ENCODE measurements at places on chromosomes 6 and 20.

GRCh38 chr6:70666706-70667105 is 977 bp upstream of the SMAP1 start:
- DNase-seq, result no peak

- DNase-seq, result no peak
Measured at GRCh38 chr6:80531681-80532619, 425.5 kb downstream of the BCKDHB start.

DNA sequence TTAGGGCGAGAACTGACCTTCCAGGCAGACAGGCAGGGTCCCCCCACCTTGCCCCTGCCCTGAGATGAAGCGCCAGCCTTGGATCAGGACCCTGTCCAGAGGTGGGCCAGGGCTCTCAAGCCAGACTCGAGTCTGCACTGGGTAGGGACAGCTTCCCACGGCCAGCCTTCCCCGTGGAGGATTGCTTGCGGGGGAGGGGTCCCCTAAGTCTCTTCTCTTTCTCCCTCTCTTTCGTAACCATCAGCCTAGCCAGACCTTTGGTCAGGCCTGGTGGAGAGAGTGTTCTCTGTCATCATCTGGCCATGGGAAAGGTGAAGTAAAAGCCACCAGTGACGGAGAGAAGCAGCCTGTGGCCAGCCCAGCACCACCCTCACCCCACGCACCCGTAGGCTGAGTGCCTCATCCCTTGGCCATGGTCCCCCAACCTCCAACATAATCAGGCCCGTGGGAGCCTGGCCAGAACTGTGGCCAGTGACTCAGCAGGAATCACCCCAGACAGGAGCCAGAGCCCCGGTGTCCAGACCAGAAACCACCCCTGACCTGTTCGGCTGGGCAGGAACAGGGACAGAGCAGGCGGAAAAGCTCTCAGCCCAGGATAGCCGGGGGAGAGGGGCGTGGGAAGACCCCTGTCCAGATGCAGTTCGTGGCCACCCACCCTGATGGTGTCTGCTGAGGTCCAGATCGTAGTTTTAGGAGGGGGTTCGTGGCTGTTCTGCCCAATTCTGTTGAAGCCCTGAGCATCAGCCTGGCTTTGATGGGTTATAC is 47.1 kb downstream of the SNAI1 start:
- no peak for DNase-seq

DNA sequence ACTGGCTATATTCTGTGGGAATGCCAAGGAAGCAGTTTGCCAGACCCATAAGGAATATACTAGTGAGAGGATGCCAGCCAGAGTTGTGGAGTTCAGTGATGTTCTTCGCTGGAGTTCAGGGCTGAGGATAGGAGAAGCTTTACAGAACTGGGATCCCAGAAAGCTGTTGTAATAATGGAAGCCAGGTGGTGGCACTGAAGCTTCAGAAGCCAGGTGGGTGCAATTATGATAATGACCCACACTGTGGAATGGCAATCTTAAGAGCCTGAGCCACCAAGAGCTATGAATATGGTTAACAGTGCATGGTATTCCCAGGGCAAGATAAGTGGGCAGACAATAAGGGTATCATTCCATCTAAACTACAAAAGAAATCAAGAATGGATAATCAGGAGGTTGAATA is 25.1 kb upstream of the ENPP1 start:
- DNase-seq, result no peak

GRCh38 chr6:160431226-160431625 is 83.0 kb downstream of the SLC22A3 start:
- no peak for DNase-seq

DNA sequence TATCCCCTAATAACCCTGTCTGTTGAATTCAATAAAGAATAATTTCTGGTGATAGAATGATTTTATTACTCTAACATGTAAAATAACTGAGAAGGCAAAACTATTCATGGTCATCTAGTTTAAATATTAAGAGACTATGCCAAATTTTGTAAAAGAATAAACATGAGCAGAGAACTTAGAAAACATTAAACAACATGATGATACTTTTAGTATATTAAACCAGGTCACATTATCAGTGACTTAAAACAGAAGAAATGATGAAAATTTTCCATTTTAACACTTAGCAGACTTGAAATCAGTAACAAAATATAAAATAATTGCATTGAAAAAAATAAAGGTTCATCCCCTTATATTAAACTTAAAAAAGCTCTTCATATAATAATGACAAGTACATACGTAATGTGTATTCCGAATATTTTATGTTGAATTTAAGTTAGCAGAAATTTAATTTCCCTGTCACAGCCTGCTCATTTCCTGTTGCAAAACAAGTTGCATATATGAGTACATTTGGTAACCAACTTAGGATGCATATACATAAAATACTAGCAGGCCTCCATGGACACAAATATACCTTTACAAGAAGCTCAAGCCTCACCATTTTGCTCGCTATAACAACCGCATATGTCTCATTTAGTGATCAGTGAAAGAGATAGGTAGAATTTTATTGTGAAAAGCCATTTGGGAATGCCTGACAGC is 40.6 kb downstream of the DTNBP1 start:
- no peak for DNase-seq

- no peak for DNase-seq
Measured at GRCh38 chr6:117404548-117404947, 21.2 kb downstream of the ROS1 start.

DNA sequence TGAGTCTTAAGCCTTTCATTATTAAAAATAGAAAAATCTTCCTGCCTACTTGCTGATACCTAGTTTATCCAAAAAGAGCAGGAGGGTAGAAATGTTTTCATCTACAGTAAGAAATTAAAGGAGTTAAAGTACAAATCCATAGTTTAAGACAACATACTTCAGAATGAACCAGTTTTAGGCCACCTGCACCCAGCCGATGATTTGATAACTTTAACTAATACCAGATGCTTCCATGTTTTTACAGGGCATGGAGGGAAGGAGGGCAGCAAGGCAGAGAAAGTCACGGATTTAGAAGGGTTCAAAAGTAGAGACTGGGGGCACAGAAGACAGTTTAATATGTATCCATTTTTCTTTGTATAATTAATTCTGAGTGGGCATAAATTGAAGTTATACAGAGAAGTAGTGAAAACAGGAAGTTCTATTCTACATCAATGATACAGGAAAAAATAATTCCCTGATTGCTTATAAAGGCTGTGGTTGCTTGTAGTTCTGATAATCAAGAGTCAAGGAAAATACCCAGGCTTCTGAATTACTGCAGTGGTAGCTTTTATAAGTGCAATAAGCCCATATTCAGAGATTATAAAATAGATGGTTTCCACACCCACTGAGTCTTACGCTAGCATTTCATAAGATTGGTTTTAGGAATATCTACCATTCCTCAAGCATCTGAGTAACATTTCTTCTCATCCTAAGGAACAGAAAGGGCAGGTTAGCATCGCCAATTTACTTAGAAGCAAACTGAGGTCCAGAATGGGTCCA is 72.0 kb downstream of the GMDS start:
- no peak for DNase-seq

- DNase-seq, result no peak
Measured at GRCh38 chr6:169328112-169328801, 74.6 kb upstream of the THBS2 start.

- no peak for DNase-seq
Measured at GRCh38 chr6:119830069-119830468, 480.5 kb upstream of the MAN1A1 start.

- DNase-seq, result no peak
Measured at GRCh38 chr6:47532981-47533585, 55.5 kb downstream of the CD2AP start.

DNA sequence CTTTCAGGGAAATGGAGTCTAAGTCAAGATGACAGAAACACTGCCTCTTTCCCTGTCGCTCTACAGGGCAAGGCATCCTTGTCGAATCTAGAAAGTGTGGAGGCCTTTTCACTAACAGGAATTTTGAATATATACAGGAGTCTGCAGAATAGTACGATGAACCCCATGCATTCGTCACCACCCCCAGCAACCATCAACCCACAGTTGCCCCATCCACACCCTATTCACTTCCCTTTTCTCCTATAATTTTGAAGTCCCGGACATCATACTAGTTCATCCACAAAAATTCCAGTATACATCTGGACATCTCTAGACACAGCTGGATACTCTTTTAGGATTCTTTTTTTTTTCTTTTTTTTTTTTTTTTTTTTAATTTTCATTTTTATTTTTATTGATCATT is 80.7 kb upstream of the RIN2 start:
- DNase-seq, result no peak

GRCh38 chr20:38150335-38151170 is 14.5 kb downstream of the TGM2 start:
- DNase-seq, result no peak

- no peak for DNase-seq
Measured at GRCh38 chr20:61162451-61162850, 89.6 kb upstream of the CDH4 start.

GRCh38 chr6:14035071-14035847 is 82.3 kb upstream of the CD83 start:
- no peak for DNase-seq

GRCh38 chr6:120894077-120894476 is 440.2 kb downstream of the TBC1D32 start:
- DNase-seq, result no peak

DNA sequence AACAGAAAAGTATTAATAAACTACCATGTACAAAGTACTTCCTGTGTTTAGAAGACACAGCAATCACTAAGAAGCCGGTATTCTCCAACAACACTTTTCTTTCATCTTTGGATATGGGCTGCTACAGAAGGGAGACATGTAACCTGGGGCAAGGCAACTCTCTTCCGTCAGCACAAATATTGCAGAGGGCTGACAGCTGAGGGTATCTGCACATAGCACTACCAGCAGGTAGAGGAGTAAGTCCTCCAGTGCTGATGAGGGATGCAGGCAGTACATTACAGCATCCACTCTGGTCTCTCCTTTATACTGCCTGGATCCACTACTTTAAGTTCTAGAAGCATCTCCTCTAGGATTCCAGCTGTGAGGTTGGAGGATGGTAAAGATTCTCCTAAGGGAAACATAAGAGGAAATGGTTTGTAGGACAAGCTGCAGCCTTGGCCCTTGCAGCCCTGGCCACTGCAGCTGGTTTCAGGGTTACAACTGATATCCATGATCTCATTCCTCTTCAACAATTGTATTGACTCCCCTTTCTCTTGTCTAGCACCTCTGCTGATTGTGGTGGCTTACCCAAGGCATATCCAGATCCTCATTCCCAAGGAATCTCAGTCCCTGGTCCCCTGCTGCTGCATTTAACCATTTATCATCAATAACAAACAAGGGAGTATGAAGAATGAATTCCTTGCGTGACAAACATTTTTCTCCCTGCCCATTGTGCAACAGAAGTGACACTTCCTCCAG is 110.7 kb upstream of the ADGRF1 start:
- DNase-seq, result no peak

DNA sequence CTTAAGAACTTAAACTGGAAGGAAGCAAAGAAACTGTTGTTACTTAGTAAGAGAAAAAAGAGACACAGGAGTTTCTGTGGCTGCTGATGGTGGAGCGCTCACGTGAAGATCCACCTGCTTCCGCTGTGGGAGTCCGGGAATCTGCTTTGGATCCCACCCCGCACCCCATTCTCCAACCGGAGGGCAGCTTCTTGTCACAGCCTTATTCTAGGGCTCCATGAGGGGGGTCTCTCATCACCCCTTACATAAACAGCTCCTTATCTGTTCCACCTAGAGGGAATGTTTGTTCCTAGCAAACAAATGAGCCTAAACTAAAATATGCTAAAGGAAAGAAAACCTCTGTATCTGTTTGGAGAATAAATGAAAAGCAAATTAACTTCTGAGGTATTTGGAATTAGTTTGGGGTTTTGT is 280.5 kb downstream of the QKI start:
- DNase-seq, result no peak

DNA sequence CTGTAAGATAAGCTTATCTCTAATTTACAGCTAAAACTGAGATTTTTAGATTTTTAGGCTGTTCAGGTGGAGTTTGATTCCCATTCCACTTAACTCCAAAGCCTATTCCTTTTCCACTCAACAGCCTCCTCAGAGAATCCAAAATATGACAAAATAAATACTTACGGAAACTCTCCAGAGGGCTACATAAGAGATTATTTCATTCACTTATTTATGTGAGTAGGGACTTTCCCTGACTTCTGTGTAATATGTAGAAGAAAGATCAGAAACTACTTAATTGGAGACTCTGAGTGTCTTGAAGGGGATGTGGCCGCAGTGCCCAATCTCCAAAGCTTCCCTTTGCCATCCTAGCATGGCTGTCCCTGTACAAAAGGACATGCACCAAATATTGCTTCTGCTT is 72.1 kb upstream of the ISM1 start:
- DNase-seq, result no peak

- peak; percentile 44 for DNase-seq
Measured at GRCh38 chr6:151701911-151702562, 105.4 kb upstream of the ESR1 start.

DNA sequence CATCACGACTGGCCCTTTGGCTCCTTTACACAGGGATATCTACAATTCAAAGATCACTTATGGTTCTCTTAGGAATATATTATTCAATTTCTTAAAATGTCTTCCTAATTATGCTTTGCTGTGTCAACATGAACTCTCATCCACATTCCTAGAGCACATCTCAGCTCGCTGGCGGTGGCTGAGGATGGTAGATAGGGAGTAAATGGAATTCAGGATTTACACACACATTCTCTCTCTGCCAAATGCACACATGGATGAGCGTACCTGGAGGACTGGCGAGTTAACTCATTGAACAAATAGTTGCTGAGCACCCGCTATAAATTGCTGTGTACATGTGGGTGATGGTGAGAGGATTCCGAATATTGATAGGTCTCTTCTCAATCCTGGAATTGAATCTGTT is 4.8 kb upstream of the MRPS10 start:
- no peak for DNase-seq

GRCh38 chr20:38342713-38343310 is 3.5 kb upstream of the LBP start:
- DNase-seq, result no peak

DNA sequence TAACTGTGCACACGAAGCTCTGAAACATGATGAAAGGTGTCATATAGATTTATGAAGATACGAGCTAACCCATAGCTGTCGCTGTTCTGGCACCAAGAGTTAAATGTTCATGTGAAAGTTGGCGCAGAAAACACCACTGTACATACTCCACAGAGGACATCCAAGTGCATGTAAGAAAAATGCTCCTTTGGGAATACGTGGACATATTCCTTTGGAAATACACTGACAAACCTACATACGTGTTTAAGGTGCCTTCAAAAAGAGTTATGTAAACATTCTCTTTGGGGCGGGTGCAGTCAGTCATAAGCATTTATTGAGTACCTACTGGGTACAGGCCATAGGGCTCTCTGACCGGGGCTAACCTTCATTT is 723 bp upstream of the ARID1B start:
- DNase-seq, result no peak

DNA sequence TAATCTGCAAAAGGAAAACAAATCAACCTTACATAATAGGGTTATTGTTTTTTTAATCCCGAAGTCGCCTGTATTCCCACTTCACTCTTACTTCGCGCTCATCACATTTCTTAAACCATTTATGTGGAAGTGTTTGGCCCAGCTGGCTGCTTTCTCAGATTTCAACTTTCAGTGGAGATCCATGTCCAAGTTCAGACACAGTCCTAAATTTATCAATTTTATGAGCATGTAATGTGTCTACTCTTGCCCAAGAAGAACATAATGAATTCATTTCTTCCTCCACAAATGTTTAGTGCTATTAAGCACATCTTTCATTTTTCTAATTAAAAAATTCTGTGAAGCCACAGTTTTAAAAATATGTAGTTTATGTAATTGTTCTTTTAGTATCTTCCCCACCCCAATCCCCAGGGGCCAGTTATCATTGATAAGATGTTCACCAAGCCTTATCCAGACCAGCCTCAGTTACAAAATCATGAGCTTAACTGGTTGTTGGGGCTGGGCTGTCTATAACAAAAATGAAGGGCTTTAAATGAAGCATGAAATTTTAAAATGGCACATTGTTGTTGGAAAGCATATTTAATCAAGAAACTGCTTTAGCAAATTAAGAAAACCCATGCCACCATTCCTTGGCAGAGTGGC is 151.7 kb downstream of the UST start:
- no peak for DNase-seq
